ENCODE measurements at places on chromosomes 3 and 15.

DNA sequence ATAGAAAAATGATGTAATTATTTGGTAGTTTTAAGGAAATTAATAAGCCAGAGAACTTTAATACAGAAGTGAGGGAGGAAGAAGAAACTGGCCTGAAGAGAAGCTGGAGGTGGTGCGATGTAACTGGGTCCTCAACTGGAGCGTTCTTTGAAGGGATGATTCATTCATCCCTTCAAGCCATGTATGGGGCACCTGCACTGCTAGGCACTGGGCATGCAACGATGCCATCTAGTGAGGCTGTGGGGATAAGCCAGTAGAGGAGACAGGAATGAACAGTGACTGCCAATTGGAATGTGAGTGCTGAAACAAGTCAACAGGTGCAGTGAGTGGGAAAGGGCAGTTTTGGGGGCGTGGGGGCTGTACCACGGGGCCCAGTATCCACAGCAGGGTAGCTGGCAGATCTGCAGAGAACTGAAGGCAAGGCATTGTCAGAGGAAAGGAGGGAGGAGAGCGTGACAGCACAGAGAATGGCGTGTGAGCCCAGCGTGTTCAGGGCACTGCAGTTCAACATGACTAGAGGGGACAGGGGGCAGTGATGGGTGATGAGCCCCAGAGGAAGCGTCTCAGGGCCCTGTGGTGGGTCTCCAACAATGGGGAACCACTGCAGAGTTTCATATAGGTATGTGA is 3.8 kb upstream of the KIF23 start:
- DNase-seq = no peak

DNA sequence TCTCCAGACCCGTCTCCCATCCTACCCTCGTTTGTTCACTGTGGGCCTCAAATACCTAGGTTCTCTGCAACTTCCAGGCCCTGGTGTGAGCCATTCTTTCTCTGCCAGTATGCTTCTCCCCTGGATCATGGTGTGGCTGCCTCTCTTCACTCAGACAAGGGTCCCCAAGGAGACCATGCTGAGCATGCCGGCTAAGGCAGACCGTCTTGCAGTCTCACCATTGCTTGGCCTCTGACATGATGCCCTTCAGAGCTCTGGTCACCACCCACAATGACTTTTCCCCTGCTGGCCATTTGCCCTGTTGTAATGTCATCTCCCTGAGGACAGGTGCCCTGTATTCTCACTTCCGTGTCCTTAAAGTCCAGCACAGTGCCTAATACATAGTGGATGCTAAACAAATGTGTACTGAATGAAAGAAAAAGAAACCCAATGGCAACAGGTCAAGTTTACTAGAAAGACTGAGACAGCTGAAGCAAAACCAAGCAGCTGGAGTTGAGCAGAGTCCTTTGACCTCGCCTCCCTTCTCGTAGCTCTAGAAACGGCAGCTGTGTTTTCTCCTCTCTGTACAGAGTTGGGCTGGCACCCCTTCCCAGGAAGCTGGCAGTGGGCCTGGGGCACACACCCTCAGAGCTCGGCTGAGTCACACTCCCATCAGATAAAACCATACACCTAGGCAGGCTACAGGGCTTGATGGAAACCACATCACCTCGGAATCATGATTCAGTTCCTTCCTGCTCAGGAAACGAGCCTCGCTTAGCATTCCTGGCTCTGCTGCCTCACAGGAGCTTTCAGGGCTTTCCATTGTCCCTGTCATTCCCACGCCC is 8.6 kb downstream of the TLR9 start:
- no peak for DNase-seq

DNA sequence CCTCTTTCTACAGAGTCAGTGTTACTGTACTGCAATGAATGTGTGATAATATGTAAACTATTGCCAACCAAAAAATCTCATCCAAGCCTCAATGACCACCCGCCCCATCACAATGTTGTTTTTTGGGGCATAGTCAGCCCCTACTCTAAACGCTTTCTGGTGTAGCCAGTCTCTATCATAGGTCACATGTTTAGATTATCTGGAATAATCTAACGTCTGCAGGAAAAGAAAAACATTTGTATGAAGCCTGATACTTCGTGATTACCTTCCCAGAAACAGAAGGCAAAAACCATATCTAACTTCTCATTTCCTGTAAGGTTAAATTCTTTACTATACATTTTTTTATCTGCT is 1331.8 kb upstream of the GBE1 start:
- DNase-seq = no peak

DNA sequence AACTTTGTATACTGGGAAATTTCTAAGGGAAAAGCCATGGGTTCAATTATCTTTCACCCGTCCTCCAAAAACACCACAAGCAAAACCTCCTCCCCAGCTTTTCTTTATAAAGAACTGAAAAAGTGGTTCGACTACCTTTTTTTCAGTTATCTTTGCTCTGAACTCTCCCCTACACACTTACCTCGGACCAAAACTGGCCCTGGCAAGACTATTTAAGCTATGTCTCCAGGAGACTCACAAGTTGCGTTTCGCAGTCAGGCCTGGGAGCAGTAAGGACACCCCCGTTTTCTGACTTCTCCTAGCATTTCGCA is 645 bp downstream of the COPS2 start:
- DNase-seq = no peak

DNA sequence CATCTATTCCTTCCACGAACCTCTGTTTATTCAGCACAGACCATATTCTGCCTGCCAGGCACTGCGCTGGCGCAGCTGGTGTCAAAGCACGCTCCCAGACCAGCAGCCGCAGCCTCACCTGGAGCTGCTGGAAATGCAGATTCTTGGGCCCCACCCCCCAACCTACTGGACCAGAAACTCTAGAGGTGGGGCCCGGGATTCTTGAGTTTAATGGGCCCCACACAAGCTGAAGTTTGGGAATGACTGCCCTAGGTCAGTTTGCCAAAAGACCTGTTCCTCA is 7.0 kb downstream of the CHST13 start:
- DNase-seq = no peak

DNA sequence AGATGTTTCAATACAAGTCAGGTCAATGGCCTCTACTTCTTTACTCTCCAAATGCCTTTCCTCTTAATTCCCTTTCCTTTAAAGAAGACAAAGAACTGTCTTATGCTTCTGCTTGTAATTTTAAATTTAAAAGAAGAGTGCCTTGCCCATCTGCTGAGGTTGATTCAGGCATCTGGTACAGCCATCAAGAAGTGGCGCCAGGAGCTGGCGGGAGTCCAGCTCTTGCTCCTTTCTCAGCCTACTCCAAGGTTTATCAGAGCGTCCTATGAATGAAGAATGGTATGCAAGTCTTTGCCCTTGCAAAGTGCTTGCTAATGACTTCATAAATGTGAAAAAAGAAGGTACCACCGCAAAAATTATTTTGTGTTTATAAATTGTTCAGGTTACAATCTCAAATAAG is 294.6 kb upstream of the TGFBR2 start:
- DNase-seq = no peak

DNA sequence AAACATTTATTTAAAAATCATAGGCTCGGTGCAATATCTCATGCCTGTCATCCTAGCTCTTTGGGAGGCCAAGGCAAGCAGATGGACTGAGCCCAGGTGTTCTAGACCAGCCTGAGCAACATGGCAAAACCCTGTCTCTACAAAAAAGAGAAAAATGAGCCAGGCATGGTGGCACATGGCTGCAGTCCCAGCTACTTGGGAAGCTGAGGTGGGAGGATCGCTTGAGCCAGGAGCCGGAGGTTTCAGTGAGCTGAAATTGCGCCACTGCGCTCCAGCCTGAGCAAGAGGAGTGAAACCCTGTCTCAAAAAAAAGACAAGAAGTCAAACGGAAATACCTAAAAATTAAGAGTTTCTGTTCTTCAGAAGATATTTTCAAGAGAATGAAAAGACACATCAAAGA is 122.3 kb downstream of the RSL24D1 start:
- DNase-seq = no peak

DNA sequence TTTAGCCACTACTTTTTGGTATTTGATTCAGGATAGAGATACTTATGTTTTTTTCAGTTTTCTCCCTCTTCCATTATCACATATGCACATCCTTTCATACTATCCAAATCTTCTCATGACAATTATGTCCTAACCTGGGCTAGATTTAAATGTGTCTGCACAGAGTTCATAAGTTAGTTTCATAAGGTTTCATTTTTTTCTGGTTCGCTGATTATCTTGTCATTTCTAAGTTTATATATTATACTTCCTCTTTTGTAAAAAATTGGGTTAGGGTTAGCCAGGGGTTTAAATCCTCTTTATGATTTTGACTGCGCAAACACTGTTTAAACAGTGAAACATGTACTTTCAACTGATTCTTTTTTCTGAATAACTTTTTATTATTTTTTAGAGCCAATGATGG is 148.6 kb downstream of the SST start:
- no peak for DNase-seq

- no peak for DNase-seq
Measured at GRCh38 chr3:123310186-123310585, 108.4 kb downstream of the SEC22A start.

DNA sequence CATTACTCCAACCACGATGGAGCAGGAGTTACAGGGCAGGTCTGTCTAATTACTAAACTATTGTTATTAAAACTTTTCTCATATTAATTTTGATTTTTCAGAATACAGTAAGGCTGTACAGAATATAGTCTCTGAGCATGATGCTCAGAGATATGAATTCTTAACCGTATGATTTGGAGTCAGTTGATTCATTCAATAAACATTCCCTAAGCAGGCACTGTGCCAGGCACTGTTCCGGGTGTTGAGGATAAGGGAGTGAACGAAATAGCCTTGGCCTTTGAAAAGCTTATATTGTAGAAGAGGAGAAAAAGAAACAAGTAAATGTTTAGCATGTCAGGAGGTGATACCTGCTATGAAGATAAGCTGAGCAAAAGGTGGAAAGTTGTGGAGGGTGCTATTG is 187.3 kb downstream of the KCNAB1 start:
- DNase-seq = peak; percentile 47

DNA sequence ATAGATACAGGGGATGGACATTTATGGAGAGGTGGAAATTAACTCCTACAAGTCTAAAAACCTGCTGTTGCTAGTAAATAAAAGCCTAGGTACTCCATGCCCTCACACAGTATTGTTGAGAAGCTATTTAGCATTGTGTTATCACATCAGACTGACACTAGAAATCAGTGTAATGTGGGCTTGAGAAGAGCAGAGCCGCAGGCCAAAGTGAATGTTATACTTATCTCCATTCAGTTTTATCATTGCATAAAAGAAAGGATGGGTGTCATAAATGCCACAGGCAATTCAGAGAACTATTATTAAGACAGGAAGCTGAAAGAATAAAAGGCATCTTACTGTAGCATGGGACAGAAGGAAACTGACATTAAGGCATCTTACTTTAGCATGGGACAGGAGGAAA is 13.7 kb upstream of the ISLR start:
- no peak for DNase-seq

DNA sequence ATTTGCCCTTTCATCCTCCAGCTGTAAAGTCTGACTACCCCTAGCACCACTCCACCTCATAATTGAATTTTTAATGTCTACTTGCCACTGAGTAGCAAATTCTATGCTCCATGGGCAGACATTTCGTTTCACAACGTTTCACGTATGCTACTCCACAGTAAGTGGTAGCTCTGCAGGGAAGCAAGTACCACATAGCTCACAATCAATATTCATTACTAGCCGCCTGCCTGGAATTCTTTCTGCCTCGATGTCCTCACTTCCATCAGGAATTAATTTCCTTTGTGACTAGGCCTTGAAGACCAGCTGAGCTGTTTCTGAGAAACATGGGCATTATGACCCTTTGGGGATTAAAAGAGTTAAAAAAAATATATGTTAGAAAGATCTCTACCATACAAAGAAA is 15.3 kb downstream of the NPTN start:
- no peak for DNase-seq

- no peak for DNase-seq
Measured at GRCh38 chr15:26083896-26084295, 220.8 kb upstream of the ATP10A start.

- DNase-seq = no peak
Measured at GRCh38 chr15:98395974-98396610, 252.2 kb upstream of the IGF1R start.

- DNase-seq = no peak
Measured at GRCh38 chr3:66494959-66495667, 5.7 kb downstream of the LRIG1 start.

GRCh38 chr3:23159929-23160328 is 43.2 kb upstream of the UBE2E2 start:
- peak; percentile 74 for DNase-seq

- no peak for DNase-seq
Measured at GRCh38 chr3:67920311-67920710, 265.9 kb upstream of the SUCLG2 start.

DNA sequence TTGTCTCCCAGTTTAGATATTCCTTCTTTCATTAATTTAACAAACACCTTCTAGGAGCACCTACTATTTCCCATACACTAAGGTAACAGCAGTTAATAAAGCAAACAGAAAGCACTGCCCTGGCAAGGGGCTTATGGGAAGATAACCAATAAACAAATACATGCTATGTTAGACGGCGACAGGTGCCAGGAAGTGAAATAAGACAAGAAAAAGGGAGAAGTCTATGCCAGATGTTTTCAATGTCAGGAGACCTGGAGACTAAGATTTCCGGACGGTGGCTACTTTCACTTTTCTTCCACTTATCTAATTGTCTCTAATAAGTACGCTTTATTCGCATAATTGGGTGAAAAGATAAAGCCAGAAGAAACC is 32.5 kb upstream of the ZNF445 start:
- DNase-seq = no peak

- DNase-seq = no peak
Measured at GRCh38 chr3:195847055-195847950, 35.6 kb upstream of the MUC4 start.

DNA sequence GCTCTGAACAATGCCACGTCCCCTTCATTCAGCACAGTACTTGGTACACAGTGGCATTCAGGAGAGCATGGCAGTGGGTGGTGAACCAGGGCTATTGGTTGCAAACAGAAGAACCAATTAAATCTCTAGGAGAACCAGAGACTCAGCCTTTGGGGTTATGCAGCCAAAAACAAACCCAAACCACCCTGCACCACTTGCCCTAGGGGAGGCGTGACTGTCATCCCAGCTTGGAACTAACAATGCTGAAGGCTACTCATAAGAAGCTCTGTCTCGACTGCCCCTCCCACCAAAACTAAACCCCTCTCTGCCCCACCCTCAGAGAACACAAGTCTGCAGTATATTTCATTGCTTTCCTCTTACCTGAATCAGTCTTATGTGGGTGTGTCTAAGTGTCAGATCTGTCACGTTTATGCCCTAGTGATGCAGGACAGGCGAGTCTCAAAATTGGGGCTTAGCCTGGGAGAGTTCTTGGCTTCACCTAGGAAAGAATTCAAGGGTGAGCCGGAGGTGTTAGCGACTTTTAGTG is 15.2 kb upstream of the KLHL40 start:
- DNase-seq = no peak

All from HS-5 (cell line).